ENCODE measurements at places on chromosomes 11 and 22.
A peak's percentile ranks its signal among the peaks of the same experiment; 100 is the strongest.

DNA sequence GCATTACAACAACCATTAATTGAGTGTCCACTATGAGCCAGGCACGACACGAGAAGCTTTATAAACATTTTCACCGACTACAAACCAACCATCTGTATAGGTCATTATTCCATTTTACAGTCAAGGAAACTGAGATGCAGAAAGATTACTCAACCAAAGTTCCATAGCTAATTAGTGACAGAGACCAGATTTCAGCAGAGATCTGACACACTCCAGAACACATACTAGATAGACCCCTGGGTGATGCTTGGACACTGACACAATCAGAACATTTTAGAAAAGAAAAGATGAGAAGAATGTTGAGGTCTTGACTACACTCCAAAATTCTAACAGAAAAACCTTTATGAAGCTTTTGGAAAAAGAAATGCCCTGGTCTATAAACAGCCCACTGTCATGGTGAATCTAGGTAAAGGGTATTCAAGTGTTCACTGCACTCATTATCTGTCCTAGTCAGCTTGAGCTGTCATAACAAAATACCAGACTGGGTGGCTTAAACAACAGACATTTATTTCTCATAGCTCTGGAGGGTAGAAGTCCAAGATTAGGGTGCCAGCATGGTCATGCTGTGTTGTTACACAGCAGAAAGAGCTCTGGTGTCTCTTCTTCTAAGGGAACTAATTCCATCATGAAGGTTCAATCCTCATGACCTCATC, 89.0 kb downstream of the RELT start:
- DNase-seq, result no peak

- DNase-seq, result no peak
These were observed 10.9 kb downstream of the FAM76B start for GRCh38 chr11:95778699-95779098.

DNA sequence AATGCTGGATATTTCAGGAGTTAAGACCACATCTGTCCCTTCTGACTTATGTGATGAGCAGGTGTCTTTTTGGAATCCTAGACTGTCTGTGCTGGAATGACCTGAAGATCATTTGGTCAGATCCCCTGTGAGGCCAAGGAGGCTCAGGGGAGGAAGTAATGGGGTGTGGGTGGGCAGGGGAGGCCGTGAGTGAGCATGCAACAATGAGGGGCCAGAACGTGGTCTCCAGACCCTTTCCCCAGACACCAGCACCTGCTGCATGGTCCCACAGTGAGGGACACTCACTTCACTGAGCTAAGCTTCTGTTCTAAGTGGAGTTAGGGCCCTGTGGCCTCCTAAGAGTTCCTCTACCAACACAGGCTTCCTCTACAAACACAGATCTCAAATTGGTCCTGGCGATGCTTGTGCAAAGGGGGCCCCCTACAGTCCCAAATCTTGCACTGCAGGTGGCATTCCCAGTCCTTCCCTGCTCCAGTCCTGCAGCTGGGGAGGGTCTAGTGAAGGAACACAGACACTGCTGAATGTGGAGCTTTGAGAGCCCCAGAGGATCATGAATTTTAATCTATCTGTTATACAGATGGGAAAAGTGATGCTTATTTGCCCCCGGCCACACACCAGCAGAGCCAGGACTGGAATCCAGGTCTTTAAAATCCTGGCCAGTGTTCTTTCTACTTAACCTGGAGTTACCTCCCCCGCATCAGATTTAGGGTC, 7.4 kb downstream of the USP2 start:
- peak; percentile 34 for DNase-seq

DNA sequence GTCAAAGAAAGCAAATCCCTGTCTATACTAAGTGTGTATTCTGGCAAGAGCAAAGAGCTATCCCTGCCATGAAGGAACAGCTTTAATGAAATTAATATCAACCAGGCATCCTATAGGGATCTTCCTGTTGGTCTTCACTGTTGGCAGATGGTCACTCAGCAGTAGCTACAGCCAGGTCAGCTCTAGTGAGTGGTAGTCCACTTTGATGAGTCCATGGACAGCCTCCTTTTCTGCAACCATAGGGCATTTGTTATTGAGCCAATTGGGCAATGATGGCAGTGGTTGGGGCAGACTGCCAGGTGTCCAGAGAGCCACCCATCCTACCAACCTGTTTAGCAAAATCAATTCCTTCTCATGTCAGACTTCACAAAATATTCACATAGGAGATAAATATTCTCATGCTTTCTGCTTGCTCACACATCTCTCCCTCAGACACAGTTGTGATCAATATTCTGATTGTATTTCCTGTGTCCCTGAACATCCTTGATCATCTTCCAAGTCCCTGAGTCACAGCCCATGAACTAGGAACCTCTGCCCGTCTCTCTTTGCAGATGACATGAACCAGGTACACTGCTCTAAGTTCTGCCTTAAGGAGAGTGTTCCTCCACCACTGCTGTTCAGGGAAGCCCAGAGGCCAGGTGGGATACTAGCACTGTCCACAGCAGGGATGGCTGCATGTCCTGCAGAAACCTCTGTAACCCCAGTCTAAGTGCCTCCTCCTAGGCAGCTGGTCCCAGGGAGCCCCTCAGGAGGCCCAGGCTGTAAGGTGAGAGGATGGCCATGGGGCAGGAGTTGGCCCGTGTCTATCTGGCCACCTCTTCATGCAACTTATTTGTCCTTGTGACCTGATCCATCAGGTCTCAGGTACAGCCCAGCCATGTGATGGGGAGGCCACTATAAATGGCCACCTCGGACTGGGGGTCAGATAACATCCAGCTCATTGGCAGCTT, 74.2 kb upstream of the IGLL5 start:
- no peak for DNase-seq

GRCh38 chr11:96905143-96905542, 515.3 kb downstream of the JRKL start:
- DNase-seq, result no peak

DNA sequence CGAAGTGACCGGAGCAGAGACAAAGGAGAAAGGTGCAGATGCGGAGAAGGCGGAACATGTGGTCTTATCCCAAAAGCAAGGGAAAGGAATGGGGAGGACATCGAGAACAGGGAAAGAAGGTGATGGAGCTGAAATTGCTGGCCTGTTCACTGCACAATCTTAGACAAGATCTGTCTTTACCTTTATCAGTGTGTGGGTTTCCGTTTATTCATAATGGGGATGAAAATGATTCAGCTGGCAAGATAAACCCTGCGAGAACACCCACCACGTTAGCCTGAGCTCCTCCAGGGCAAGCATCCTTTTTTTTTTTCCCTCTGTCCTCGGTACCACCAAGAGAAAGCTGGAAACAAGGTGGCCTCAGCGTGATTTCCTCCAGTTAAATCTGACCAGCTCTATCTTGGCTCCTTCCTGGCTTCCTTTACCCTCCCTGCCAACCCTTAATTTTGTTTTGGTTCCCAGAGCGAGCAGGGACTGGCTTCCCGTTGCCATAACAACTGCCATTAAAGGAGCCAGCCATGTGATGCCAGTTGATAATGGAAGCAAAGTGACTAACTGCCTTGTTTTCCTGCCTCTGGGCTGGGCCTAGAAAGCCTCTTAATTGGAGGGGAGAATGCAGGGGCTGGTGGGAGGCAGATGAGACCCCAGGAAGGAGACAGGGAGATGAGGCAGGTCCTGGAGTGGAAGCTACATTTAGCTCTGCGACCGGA, 4.2 kb downstream of the SGSM1 start:
- no peak for DNase-seq

GRCh38 chr11:8766988-8767374, 84.4 kb downstream of the RPL27A start:
- no peak for DNase-seq

All from stimulated activated CD4-positive, alpha-beta T cell treated with anti-CD3 and anti-CD28 coated beads, Interleukin-15, amount 100 ng/mL, for 48 hours (primary cell).